AG04449 (cell line): ENCODE measurements at places on chromosomes 3 and 15.
A peak's percentile ranks its signal among the peaks of the same experiment; 100 is the strongest.

DNA sequence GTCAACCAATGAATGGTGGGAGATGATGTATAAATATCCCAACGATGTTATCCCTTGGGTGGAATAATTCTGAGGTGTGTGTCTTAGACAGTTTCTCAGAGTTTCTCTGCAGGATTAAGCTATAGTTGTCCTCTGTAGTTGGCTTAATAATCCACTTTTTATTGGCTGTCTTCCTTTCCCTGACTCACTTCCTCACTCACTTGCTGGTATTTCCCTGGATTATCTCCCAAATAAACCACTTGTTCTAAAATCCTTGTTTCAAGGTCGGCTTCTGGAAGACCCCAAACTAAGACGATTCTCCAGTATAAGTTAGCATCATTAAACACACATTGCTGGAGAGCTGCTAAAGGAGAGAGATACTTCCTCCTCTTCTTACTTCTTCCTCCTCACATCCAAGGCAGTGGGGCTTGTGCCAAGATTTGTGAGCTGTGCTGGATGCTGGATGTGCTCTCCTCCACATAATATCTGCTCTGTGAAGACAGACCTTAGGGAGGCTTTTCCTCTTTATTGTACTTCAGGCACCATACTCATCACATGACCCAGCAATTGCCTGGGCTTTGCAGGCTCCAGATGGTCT lies 22.5 kb upstream of the ROPN1 start:
- no peak for DNase-seq

DNA sequence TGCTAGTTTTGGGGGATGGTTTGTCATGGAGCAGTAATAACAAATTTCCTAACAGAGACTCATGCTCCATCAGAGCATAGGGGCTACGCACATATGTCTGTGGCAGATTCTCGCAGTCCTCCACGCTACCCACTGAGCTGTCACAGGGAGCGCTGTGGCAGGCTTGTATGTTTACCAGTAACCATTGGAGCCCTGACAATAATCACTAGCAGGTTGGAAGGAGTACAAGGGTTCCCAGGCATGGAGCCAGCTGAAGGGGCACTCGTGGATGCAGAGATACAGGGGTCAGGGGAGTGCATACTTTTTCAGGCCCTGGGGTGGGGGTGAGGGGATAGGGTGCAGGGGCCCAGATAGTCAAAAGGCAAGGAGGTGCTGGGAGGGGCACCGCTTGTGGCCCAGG lies 7.9 kb upstream of the GP9 start:
- DNase-seq = no peak

DNA sequence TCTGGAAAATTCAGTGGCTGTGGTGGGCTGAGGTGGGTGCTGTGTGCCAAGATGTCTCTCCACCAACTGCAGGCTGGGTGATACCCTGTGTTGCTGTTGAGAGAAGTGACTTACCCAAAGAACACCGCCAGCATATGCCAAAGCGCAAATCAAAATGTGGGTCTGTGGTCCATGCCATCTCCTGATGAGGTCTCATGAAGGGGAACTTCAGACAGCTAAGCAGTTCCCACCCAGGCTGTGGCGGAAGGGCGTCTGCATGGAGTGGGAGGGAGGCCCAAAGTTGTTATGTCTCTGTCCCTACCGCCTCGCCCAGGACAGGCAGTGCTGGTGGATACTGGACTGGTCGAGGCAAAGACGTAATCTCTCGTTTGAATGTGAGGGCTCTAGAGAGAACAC lies 70.9 kb upstream of the PLXNA1 start:
- no peak for DNase-seq

GRCh38 chr3:2303566-2303965 lies 204.9 kb downstream of the CNTN4 start:
- no peak for DNase-seq

DNA sequence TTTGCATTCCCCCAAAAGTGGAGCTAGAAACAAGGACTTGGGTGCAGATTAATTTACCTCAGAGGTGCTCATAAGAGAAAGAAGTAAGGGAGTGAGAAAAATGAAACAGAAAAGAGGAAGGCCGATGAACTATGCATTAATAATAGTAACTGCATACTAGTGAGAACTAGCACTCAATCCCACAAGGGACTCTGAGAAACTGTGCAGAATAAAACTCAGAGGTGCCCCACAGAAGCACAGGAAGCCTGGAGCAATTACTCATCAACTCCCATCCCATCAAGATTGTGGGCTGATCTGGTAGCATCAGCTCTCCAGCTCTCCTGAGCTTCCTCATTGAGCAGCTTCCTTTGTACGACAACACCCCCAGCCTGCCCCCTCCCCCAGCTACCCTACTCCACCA lies 50.8 kb downstream of the CLDN18 start:
- no peak for DNase-seq

DNA sequence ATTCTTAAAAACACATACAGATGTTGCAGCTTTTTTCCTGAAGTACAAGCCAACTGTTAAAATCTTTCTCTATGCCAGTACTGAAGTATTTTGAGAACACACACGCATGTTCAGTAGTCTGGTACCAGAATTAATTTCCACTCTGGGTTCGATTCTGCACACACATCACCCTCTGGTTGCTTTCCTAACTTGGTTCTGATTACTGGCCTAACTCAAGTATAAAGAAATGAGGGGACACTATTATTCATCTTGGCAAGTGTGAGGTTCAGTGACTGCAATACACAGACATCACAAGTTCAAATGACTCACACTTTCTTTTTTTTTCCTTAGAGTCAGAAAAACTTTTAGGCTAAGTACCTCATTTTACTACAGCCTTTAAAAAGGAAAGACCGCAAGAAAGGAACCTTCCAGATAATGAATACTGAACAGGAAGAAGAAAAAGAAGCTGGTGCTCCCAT lies 37.4 kb upstream of the LDHAL6B start:
- no peak for DNase-seq

- DNase-seq = peak; percentile 80
These were observed 56.0 kb downstream of the FRMD4B start for GRCh38 chr3:69329892-69330291.

DNA sequence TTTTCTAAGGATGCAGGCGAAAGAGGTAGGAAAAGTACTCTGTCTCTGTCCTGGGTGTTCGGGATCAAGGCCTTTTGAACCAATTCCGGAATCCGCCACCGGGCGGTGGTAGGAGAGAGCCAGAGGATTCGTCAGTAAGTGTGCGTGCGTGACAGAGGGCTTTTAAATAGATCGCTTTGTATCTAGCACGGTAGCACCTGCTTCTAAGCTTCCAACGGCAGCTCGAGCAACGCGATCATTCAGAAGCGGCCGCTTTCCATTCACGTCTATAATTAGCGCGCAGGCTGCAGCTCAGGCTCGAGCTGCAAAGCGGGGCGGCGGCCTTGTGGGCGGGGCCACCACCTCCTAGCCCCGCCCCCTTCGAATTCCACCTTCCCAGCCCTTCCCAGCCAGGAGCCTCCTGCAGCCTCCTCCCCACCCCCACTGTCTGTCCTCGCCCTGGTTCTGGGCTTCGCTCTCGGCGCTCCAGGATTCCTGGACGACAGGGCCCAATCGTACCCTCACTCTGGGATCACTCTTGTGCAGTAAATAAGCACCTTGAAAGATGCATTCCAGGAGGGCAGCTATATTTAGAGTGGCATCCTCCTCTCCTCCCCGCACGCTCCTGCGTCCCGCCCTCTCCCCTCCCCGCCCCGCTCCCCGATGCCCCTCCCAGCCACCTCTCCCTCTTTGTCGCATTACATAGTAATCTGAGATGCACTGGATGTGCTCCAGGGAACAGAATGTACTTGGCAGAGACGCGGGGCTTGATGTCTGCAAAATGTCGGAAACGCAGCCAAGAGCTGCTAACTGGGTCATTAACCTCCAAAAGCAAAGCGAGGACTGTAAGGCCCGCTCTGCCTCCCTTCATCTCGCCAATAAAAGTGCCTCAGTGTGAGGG lies 224.1 kb upstream of the TPRG1 start:
- peak; percentile 45 for DNase-seq

- DNase-seq = no peak
These were observed 199.8 kb downstream of the WDR72 start for GRCh38 chr15:53559364-53560277.

- DNase-seq = no peak
These were observed 22.6 kb upstream of the SLC6A6 start for GRCh38 chr3:14379843-14380242.
